ENCODE measurements at places on chromosomes 1 and 21.
A peak's percentile ranks its signal among the peaks of the same experiment; 100 is the strongest.

DNA sequence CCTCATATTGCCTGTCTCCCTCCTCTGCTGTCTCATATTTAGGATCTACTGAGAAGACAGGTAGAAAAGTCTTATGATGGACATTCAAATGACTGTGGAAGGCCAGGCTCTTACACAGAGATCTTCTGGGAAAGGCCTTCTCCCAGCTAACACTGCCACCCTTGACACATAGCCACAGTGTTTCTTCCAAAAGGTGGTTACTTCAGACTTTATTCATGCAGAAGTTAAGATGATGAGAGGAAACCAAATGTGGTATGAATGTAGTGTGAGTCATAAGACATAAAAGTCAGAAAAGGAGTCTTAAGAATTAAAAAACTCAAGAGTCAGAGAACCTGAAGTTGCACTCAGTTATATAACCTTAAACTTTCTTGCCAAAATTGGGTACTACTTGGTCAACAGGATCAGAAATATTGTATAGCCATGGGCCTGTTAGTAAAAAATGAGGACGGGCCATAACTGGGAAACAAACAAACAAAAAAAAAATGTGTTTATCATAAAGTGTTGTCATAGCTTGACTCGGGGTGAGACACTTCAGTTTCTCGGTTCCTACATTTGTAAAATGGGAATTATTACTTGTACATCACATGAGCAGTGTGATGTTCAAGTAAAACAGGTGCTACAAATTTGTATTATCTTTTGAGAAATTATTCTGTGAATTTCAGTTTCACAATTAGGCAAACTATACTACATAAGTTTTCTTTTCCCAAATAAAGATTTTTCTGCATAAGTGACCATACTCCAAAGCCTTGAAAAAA is 1.2 kb upstream of the DENND1B start:
- no peak for DNase-seq

GRCh38 chr1:230271300-230272035 is 154.7 kb downstream of the PGBD5 start:
- DNase-seq, result no peak

GRCh38 chr1:183777328-183777727 is 27.6 kb upstream of the RGL1 start:
- no peak for DNase-seq

- peak; percentile 27 for DNase-seq
Observed at GRCh38 chr1:169106921-169107602, 572 bp downstream of the ATP1B1 start.

DNA sequence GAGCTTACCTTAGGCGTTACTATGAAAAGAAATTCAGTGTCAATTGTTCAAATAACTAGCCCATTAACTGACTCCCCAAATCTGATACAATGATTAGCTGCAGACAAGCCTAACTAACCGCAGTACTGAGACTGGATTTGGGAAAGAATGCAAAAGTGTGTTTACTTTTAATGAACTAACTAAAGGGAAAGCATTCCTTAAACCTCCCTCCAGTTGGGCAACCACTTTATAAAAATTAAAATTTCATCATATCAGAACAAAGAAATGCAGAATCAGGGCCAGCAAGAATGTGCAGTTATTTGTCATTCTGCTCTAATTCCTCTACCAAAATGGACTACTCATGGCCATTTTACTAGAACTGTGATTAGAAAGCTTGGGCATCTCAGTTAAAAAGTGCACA is 11.7 kb upstream of the NR5A2 start:
- no peak for DNase-seq

DNA sequence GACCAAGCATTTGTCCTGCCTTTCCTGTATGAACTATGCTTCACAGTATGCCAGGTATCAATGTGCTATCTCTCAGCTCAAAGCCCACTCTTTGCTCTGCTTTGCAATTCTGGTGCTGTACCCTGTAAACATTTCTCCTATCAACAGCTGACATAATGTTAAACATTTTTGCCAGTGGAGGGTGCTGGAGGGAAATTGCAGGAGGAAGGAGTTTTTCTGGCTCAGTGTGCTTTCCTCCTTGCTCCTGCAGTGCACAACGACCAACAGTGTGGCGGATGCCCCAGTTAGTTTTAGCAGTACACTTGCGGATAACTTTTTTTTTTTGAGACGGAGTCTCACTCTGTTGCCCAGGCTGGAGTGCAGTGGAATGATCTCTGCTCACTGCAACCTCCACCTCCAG is 67.1 kb upstream of the PTGFRN start:
- DNase-seq, result no peak

DNA sequence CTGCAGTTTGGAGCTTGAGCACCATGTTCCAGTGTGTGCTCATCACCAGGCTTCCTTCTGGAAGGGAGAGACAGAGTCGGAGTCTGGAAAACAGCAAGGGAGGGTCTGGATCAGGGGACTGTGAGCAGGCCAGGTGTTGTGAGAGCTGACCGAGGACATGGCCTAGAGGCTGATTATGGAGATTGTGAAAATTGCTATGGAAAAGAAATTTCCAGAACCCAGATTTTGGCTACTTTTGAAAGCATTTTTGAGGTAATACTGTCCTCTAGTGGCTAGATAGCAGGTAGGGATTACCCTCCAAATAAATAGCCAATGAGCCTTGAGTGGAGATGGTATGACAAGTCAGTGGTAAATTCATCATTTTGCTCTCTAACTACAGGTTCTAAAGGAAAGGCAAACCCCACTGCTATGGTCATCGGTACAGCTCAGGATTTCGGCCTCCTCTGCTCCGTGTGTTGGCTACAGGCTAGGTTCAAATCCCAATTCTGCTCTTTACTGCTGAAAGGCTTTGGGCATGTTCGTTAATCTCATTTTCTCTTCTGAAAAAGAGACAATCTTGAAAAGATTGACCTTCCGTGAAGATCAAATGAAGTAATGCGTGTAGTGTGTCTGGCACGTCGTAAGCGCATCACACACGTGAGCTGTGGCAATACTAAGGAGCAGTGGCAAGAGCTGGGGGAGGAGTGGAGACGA is 1.0 kb upstream of the HAO2 start:
- DNase-seq, result peak; percentile 6

DNA sequence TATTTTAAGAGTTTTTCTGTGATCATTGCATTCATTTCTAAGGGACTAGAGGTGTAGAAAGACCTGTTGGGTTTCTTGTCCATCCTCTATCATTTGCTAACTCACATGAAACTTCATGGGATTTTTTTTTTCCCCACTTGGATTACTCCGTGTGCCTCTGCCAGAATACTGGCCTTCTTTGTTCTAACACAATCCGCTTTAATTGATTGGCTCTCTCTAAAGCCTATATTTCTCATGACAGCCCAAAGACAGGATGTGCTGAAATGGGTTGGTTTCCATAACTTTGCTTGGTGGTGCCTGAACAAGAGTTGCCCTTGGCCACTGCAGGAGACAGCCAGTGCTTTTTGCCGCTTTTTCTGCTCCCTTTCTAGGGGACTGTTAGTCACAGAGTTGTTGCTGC is 12.2 kb downstream of the CACHD1 start:
- DNase-seq, result no peak

GRCh38 chr1:94379615-94380014 is 38.6 kb upstream of the ABCD3 start:
- DNase-seq, result no peak

- DNase-seq, result peak; percentile 24
Observed at GRCh38 chr1:67429528-67430357, 459 bp downstream of the SERBP1 start.

DNA sequence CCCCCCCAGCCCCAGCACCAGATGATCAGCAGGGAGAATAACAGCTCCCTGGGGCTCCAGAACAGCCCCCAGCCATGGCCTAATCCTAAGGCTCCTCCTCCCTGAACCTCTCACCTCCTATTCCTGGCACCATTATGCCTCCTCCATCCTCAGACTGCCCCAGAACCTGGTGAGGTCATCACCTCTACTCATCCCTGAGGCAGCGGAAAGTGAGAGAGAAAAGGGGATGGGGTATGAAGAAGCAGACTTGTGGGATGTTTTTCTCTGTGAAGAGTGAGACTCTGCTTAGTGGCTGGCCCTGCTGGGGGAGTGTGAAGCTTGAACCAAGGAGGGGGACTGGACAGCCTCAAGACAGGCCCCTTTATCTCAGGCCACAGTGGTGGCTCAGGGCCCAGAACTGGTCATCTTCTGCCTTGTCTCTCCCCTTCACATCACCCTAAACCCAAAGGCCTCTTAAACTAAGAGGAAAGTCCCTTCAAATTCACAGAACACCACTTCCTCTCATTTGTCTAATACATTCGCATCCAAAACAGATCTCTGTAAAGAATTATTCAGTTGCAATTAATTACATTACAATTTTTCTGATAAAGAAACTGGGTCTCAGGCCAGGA is 2.2 kb upstream of the PPM1J start:
- DNase-seq, result no peak

DNA sequence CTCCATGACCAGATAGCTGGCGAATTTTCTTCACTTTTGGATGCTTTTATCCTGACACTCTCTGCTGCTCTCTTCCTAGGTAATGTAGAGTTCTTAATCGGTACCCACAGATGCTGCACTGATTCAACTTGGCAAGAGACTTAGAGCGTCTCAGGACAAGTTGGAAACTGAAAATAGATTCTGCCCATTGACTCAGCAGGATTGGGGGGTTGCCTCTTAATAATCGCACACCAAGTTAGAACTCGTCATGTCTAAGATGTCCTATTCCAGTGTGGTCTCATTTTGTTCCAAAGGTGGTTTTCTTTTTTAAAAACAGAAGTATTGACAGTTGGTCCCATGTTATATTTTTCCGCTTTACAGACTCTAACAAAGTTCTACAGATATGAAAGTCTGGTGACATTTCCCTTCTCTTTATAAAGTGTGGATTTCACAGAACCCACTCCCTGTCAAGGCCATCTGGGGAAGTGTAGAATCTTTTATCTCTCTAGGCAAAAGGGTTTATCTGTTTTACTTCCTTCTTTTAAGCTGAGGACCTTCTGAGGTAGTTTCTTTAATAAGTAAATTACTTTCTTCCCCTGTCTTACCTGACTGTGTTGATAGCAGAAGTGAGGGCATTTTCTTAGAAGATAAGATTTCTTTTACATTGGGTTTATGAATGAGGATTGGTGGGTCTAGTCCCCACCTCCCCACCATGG is 12.1 kb upstream of the DIPK1A start:
- no peak for DNase-seq

- DNase-seq, result no peak
Observed at GRCh38 chr1:18800258-18800657, 59.2 kb downstream of the TAS1R2 start.

- DNase-seq, result no peak
Observed at GRCh38 chr1:187951817-187952216, 1123.1 kb downstream of the PLA2G4A start.

DNA sequence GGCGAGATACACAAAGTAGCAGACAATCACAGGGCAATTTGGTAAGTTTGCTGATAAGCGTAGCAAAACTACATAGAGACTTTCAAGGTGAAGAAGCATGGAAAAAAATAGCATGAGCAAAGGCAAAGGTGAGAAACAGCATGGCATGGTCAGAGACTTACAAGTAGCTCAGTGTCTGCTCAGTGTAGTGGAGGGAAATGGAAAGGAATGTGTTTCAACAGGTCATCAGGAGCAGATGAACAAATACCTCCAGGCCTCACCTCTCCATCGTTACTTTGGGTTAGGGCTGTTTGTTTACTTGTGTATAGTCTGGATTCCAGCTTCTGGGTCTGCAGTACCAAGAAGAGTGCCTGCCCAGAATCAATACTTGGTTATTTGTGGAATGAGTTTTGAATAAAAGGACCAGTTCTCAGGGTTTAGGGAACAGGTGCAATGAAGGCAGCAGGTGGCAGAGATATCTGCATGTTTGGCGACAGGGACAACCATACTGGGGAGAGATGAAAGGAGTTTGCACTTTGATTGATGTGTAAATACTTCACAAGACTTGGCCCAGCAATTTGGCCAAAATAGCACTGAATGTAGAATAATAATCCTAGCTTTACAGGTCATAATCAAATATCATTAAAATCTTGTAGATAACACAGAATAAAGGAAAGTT is 97.0 kb upstream of the FGGY start:
- peak; percentile 76 for DNase-seq

GRCh38 chr1:165375623-165376022 is 19.1 kb upstream of the LMX1A start:
- DNase-seq, result no peak

GRCh38 chr21:34994766-34995631 is 54.1 kb downstream of the RUNX1 start:
- DNase-seq, result no peak

- no peak for DNase-seq
Observed at GRCh38 chr1:76101548-76101947, 27.0 kb downstream of the ST6GALNAC3 start.

DNA sequence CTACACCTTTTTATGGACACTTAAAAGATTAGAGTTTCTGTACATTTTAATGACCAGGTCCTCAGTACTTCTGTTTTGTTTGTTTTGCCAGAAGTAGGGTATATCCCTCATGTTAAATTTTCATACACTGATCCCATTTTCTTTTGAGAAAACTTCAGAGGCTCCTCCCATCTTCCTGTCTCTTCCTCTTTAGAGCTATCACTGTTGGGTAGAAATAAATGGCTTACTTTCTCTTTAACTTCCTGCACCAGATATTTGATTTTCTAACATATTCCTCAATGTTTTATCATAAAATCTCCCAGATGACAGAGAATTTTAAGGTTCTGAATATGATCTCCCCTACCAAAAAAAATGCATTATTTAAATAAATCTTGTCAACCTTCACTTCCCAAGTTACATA is 23.4 kb downstream of the VAV3 start:
- DNase-seq, result no peak

- DNase-seq, result no peak
Observed at GRCh38 chr1:94345148-94345721, 73.0 kb upstream of the ABCD3 start.

DNA sequence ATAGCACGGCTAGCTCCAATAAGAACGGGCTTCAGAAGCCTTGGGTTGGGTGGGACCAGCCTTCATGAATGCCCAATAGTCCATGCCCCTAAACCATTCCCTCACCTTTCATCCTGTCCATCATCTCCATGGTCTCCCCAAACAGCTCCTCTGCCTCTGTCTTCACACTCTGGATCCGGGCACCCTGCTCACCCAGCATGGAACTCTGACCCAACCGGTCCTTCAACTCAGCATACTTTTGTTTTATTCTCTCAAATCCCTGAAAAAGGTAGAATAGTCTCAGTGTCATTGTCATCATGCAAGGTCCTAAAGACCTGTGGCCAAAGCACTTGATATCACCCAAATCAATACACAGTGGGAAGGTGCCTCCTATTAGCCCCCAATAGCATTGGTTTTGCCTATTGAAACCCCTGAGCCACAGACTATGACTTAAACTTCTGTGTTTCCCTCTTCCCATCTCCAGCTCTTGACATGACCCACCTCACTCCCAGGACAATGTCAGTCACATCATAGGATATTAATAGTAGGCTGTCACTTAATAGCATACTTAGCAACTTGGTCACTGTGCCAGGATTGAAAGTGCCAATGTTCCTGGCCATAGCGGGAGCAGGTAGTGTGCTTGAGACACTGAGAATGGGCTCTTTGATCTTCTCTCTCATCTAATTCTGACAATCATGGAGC is 33.0 kb downstream of the CAMK1G start:
- DNase-seq, result no peak

Measured in NCI-H1105 (cell line).